ENCODE measurements at places on chromosomes 4 and X.
A peak's percentile ranks its signal among the peaks of the same experiment; 100 is the strongest.

DNA sequence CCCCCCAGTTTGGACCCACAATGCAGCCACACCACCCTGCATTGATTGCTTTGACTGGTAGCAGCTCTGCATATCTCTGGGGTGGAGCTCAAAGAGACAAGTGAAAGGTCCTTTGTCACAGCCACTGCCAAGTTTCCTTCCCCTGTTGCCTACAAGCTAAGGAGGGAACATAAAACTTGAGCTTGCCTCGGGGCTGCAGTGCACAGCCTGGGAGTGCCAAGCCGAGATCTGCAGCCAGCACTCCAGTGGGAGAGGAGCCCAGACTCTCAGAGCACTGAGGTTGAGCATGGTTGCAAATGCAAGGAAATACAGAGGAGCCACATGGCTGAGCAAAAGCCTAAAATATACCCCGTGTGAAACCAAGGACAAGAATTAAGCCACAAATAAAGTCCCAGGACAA, 142.2 kb downstream of the DKK2 start:
- DNase-seq = no peak

- DNase-seq = no peak
These were observed 24.1 kb upstream of the FGF16 start for GRCh38 chrX:77422891-77423648.

GRCh38 chrX:49072712-49073095, 1.1 kb downstream of the PRAF2 start:
- DNase-seq = no peak

DNA sequence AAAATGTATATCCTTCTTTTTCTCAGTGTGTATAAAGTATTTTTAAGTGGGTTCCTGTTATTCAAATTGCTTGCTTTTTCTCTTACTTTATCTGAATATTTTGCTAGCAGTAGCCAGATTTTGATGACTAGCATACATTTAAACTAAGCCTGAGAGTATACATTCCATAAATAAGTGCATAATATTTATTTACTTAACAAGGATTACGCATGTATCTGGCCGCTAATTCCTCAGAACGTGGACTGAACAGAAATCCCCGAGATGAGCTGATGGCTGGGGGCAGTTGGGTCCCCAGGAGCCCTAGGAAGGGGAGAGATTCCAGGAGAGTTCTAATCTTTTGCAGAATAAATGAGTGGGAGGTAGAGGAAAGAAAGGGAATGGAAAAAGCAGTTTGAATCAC, 91.0 kb downstream of the PHOX2B start:
- no peak for DNase-seq

DNA sequence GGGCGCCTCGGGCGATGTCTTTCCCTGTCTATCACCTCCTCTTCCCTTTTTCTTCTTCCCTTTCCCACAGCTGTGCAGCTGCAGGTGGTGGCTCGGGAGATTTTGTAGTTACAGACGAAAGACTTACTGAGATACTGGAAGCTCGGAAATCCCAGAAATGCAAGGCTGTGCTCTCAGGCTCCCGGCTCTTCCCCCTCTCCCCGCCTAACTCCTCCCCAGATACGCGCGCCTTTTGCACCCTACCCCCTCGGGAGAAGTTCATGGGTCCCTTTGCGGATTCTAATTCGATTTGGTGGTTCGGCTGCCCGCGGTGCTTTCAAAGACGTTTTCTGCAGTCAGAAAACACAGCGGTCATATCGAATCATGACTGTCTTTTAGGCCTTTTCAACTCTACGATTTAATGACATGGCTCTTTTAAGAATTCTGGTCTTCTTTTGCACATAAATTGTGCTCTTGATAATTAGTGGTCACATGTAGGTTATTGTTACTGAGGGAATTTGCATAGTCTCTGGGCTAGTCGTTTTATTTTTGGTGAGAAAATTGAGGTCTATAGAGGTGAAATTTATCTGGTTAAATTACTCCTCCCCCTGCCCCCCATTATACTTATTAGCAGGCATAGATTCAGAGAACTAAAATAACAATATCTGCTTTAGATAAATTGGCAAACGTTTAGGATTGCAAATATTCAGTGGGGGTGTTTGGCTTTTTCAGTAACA, 1.6 kb downstream of the SEPTIN11 start:
- DNase-seq = peak; percentile 76

- peak; percentile 81 for DNase-seq
These were observed 2.5 kb downstream of the COQ2 start for GRCh38 chr4:83282049-83282535.

- no peak for DNase-seq
These were observed 138.9 kb upstream of the INPP4B start for GRCh38 chr4:142984871-142985585.

- DNase-seq = no peak
These were observed 93.4 kb upstream of the MCF2 start for GRCh38 chrX:139801397-139801813.

DNA sequence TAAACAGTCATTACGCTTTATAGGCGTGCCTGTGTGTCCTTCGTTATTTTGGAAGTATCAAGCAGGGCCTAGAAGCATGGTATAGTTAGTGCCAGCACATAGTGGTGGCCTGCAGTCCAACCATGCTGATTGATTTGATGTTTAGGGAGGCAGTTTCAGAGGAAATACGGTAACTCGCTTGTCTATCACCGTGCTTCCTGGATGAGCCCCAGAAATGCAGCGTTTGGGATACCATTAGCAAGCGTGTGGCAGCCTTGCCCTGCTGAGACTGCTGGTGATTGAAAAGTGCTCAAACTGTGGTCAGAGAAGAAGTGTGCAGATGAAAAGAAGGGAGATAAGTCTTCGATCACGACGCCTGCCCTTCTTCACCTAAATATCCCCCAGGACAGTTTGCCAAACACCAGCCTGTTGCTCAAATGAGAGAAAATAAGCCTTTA, 158.4 kb downstream of the CHIC2 start:
- peak; percentile 17 for DNase-seq

DNA sequence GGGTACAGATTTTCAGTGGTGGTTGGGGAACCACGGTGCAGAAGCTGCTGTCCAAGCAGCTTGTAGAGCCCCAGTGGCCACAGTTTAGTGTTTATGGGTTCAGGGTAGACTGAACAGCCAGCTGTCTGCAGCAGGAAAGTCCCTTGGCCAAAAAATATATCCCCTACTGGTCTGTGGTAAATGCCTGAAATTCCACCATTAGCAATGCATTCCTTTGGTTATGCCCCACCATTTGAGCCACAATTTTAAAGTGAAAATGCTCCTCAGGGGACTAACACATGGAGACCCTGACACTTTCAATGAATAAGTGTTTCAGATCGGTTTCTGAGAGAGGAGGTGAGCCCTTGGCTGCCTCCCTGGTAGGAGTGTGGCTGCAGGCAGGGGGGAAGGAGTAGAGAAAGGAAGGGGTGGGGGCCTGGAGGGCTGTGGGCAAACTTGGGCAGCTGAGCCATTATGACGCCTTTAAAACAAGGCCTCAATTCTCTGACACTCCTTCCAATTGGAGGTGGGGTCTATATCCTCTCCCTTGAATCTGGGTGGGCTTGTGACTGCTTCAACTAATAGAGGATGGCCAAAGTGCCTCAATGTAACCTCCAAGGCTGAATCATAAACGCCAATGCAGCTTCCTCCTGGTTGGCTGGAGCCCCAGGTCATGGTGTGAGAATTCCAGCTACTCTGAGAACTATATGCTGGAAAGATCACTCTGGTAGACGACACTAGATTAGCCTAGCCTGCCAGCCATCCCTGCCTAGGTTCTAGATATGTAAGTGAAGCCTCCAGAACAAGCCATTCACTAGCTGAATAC, 75.8 kb upstream of the ATP6AP2 start:
- no peak for DNase-seq

DNA sequence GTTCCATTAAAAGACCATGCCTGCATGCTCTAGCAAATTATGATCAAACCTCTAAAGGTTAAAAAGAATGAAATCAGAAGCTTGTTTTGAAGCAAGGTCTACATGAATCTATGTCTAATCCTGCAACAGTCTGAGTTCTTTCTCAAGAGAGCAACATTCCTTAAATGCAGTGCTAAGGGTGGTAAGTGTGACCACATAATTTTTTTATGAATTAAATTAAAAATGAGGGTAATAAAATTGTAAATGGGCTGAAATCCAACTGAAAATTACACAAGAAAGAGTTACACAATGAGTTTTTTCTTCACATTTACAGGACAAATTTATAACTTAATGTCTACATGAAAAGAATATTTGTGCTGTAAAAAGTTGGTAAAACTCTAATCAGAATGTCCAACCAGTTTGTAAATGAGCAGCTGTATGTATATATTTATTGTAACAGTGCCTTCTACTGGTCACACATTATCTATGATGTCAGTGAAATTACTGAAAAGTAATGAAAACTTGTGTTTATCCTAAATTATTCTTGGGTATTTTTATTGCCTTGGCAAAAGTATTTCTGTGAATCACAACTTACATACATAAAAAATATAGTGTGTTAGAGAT, 336.3 kb upstream of the PITX2 start:
- DNase-seq = no peak

DNA sequence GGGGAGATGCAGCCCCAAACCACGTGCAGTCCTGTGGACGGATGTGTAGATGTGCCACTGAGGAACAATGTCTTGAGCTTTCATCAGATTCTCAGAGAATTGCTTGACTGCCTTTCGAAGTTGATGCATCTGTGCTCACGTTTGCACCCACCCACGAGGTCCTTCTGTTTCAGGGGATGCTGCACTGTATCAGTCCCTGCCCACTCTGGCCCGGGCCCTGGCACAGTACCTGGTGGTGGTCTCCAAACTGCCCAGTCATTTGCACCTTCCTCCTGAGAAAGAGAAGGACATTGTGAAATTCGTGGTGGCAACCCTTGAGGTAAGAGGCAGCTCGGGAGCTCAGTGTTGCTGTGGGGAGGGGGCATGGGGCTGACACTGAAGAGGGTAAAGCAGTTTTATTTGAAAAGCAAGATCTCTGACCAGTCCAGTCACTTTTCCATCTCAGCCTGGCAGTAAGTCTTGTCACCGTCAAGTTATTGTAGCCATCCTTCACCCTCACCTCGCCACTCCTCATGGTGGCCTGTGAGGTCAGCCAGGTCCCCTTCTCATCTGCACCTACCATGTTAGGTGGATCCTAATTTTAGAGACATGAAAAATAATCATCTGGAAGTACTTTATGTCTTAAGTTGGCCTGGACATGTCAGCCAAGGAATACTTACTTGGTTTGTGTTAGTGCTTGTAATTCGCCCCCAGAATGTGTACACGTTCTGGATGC, 36.4 kb upstream of the MSANTD1 start:
- DNase-seq = no peak

- peak; percentile 5 for DNase-seq
These were observed 222.3 kb upstream of the HDX start for GRCh38 chrX:84724576-84724975.

DNA sequence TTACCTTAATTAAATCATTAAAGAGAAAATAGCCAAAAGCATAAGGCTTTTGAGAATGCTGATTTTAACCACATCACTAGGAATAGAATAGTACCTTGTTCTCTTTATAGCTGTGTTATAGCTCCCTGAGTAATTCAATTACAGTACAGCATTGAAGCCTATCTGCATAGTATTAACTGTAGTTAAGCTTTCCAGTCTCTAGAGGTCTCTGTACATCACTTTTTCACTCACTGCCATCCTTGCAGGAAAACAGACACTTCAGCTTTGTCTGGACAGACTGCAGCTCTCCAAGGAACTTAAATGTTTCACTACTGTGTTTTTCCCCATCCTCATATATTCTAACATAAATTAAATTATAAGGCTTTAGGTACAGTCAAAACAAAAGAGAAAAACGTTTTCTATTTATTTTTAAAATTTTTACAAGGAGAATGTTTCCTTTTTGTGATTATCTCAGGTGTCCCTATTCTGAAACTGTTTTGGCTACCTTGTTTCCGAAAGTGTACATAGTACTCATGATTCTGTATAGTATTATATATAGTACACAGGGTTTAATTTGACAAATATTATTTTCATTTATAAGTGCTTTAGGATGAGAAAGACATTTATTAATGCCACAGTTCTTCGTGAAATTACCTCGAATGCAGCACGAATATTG, 407.9 kb downstream of the PCDH18 start:
- DNase-seq = peak; percentile 83

DNA sequence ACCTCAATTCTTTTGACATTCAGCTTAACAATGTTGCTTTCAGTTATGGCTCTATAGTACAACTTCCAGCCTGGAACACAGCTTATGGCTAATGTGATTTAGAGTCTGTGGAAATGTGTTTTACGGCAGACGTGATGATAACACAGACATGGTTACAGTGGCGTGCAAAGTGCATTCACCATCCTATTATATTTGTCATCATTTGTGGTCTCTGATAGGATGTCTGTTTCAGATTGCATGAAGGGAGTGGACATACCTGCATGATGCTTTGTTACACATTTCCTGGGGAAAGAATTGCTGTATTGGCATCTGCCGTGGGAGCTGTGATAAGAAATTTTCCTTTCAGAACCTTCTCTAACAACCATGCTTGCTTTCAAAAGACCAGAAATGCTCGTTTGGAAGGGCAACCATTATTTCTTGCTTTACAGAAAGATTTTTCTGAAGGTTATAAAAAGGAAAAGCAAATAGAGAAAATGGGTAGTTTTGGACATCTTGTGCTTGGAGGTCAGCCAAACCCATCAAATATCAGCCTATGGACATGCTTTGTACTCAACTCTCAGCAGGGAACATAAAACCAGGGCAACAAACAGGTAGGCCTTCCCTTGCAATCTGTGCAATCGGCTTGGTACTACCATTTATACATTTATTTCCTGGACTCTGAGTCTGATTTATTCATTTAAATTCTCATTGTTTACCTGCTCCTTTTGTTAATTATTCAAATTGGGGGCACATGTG, 273.9 kb downstream of the TLL1 start:
- DNase-seq = no peak

DNA sequence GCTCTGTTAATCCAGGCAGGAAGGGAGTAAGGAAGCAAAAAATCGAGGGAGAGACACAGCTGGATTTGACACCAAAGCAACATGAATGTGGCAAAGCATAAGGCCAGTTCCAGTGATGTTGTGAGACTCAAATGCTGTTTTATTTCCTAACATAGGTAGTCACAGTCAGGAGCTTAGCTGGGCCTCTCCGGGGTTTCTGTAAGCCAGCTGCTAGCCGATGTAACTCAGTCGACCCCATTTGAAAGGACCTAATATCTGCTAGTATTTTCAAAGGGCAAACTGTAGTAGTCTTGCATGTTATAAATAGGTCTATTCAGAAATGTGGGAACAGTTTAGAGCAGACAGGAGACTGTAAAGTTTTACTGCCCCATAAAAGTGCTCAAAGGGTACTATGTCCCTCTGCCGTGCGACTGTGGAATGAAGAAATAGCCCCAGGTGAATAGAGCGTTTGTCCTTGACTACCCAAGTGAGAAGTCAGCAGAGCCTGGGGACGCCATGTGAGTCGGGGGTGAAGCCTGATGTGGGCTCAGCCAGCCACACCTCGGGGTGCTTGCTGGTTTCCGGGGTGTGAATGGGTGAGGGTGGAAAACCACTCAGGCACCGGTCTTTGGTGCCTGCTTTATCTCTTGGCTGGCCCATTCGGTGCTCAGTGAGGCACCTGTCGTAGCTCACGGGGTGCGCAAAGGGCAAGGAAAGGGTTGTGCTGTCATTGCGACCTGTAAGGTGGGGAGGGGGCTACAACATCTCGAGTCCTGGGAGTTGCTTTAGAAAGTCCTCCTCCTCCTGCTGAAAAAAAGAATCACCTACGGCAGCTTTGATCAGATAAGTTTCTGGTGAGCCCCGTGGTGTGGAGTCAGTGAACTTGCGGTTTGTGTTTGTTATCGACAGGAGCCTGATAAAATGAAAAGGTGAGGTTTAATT, 745 bp downstream of the TRIM2 start:
- no peak for DNase-seq
